HT1080 (cell line): ENCODE measurements at places on chromosomes 4 and X.

- no peak for DNase-seq
Observed at GRCh38 chrX:12989461-12989860, 14.6 kb downstream of the TMSB4X start.

DNA sequence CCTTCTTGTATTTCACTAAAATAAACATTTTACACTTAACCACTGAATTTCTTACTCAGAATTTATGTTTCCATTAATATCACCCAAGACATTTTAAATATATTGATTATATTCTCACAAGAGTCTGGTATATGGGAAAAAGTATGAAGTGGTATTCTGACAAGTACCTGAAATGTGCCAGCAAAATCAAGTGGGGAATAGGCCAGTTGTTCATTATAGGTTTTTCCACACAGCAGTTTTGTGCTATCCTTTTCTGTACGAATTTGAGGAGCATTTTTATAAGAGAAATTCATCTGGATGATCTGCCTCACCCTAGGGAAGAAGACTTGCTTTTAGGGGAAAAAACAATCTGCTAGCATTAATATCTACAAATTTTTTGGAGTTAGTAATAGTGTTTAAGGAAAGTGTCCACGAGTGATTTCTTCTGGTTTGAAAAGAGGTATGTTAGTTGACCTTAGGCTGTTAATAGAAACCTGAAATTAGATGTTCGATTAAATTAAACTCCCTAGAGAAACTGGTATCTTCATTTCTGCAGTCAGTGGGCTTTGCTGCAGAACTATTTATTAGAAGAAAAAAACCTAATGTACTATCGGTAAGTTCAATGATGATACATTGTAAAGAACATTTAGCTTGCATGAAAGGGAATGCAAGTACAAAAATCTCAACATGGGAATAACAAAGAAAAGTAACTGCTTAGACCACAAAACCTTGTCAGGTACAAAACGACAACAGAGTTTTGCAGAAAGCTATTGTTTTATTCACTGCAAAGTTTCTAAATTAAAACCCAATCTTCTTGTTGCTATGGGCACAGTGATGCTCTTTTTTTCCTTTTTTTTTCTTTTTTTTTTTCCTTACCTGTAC, 1.8 kb downstream of the KLF3 start:
- DNase-seq: no peak

DNA sequence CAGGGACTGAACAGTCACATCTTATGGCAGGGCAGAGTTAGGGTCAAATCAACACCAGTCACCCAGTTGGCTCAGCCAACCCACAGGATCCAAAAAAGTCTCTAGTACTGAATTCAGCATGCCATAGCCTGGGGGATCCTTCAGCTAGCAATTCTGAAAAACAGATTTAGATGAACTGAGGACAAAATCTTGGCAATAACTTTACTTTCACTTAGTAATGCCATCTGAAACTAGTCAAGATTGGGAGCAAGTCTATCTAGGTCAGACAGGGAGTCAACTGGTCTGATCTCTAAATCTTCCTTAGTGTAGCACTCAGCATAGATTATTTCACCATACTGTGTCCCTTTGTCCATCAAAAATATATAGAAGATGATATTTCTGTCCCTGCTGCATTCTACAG, 76.0 kb downstream of the HHIP start:
- DNase-seq: no peak

DNA sequence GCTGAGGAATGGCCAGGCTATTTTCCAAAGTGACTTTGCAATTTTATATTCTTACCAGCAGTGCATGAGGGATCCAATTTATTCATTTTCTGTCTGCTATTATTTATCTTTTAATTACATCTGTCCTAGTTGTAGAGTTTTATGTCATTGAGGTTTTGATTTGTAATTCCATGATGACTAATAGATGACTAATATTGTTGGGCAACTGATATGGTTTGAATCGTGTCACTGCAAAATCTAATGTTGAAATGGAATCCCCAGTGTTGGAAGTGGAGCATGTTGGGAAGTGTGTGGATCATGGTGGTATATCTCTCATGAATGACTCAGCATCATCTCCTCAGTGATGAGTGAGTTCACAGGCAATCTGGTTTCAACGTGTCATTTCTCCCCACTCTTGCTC, 201.5 kb downstream of the TBX22 start:
- peak; percentile 76 for DNase-seq

DNA sequence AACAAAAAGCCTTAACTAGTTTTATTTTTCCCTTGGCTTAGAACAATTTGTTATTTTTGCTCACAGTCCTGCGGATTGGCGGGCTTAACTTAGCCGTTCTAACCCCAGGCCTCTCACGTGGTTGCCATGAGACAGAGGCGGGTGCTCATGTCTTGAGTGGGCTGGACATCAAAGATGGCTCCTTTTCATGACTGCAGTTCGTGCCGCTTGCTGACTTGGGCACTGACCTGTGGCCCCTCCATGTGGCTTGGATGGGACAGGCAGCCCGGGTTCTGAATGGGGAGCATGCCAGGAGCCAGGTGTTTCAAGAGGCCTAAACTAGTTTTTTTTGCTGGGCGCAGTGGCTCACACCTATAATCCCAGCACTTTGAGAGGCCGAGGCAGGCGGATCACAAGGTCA, 40.7 kb downstream of the CDS1 start:
- DNase-seq: no peak

- DNase-seq: no peak
Observed at GRCh38 chr4:25500626-25501316, 123.7 kb downstream of the ANAPC4 start.

DNA sequence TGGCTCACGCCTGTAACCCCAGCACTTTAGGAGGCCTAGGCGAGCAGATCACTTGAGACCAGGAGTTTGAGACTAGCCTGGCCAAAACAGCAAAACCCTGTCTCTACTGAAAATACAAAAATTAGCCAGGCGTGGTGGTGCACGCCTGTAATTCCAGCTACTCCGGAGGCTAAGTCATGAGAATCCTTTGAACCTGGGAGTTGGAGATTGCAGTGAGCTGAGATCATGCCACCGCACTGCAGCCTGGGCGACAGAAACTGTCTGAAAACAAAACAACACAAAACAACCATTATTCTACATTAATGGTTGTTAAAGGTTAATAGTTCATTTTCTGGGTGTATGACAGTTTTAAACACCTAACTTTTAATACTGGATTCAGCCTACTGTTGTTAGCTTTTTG, 1.6 kb upstream of the SMARCA5 start:
- DNase-seq: no peak

GRCh38 chrX:64195862-64196261, 9.6 kb downstream of the AMER1 start:
- no peak for DNase-seq

DNA sequence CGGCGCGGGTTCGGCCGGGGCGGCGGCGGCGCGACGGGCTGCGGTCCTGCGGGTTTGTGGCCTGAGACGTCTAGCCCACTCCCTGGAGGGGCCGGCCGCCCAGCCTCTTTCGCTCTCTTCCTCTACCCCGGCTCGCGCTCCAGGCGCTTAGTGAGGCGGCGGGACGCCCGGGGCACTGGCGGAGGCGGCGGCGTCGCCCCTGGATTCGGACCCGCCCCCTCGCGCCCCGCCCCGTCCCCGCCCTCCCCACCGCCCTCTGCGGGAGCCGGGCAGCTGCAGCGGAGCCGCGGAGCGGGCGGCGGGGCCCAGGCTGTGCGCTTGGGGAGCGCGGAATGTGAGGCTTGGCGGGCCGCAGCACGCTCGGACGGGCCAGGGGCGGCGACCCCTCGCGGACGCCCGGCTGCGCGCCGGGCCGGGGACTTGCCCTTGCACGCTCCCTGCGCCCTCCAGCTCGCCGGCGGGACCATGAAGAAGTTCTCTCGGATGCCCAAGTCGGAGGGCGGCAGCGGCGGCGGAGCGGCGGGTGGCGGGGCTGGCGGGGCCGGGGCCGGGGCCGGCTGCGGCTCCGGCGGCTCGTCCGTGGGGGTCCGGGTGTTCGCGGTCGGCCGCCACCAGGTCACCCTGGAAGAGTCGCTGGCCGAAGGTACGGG, at the start of gene BMP2K:
BMP2K (plus strand) TSS at position 272 of the 650 bp plus-strand sequence; CDS start at position 466, 194 bp downstream.
- no peak for DNase-seq
